Activated T-cell treated with anti-CD3 and anti-CD28 coated beads for 48 hours (primary cell): ENCODE measurements at places on chromosomes 6 and 20.
A peak's percentile ranks its signal among the peaks of the same experiment; 100 is the strongest.

DNA sequence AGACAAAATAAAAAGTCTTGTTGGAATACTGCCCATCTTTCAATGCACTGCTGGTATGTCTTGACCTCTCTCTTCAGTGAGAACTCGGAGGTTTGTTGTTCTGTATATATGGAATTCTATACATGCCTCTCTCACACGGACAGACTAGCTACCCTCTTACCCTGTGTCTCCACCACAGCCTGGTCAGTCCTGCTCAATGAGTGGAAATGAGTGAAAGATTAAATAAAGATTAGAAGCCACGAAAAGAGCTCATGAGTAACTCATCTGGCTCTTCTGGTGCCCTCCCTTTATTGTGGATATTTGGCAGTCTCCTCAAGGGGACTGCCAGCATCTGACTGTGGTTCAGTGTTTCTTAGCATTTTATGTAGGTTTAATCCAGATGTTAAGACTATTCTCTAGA lies 262.8 kb upstream of the MAP3K7 start:
- no peak for DNase-seq

GRCh38 chr20:1390581-1391403 lies 2.1 kb downstream of the FKBP1A start:
- no peak for DNase-seq

DNA sequence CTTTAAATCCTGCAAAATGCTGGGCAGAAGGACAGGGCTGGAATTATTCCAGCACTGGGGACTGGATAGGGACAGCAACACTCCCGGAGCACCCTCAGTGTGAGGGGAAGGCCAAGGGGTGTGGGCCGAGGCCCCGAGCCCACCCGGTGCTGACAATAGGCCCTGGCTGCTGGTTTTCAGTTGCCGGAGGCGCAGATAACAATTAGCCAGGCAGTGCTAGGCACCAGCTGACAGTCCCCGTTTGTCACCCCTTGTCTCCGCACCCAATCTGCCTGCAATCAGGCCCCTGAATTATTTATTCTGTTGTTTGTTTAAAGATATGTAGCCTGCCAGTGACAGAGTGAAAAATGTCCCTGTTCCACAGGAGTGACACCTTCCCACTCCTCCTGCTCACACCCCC lies 120.0 kb downstream of the GRM4 start:
- DNase-seq = no peak

GRCh38 chr6:87407561-87407900 lies 241 bp upstream of the CFAP206 start:
- no peak for DNase-seq

DNA sequence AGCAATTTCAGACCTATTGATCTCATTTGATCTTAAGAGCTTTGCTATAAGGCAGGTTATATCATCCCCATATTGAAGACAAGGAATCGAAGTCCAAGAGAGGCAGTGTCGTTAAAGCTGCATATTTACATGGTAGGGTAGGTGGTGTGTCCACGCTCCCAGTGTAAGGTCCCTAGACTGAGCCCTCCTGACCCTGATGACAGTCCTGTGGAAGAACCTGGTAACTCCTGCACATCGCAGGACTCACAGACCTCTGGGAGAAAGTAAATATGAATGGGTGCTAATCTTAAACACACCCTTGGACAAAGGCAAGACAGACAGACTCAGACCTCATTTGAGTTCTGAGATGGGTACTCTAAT lies 602 bp upstream of the HLA-DPB1 start:
- no peak for DNase-seq

- DNase-seq = no peak
Measured at GRCh38 chr6:701700-702479, 9.0 kb upstream of the EXOC2 start.

- no peak for DNase-seq
Measured at GRCh38 chr6:45477790-45478189, 100.1 kb upstream of the SUPT3H start.

- DNase-seq = no peak
Measured at GRCh38 chr6:42138630-42139619, 3.5 kb downstream of the C6orf132 start.

- peak; percentile 23 for DNase-seq
Measured at GRCh38 chr6:8065519-8065911, 1.3 kb upstream of the BLOC1S5 start.

GRCh38 chr20:42907730-42908129 lies 282.0 kb downstream of the PTPRT start:
- no peak for DNase-seq

- no peak for DNase-seq
Measured at GRCh38 chr6:95815389-95816056, 200.3 kb upstream of the FUT9 start.

- DNase-seq = no peak
Measured at GRCh38 chr6:90220273-90220672, 76.4 kb downstream of the BACH2 start.

- DNase-seq = no peak
Measured at GRCh38 chr20:45503403-45503802, 12.0 kb downstream of the SPINT3 start.

DNA sequence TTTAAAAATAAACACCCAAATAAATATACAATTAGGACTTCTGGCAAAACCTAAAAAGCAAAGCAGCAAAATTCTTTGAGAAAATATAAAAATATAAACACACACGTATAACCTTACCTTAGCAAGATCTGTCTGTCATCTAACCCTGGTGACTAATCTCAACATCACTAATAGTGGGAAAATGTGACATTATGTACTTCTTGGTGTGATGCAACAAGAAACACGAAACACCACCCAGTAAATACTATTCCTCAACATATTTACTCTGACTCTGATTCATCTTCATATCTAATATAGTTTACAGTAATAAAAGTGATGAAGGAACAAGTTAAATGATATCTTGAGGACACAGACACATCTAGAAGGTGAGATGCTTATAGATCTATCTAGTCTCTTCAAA lies 332.6 kb upstream of the MANEA start:
- DNase-seq = no peak

GRCh38 chr20:10513931-10514575 lies 78.9 kb downstream of the SLX4IP start:
- DNase-seq = no peak

DNA sequence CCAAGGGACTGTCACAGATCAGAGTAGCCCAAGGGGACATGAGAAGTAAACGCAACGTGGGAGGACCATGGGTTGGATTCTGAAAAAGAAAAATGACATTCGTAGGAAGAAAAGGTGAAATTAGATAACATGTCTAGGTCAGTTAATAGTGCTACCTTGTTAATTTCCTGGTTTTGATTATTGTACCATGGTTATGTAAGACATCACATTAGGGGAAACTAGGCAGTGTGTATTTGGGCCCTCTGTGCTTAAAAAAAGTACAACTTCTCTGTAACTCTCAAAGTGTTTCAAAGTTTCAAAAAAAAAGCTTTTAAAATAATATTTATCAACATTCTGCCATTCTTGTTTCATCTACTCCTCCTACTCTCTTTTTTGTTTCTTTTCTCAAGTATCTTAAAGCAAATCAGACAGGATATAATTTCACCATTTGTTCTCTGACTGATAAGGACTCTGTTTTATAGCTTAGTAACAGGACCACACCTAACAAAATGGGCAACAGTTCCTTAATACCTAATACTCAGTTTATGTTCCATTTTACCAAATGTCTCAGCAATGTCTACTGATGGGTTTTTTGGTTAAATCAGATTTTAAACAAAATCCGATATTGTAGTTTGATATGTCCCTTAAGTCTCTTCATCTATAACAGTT lies 97.1 kb upstream of the PLCB4 start:
- DNase-seq = no peak

GRCh38 chr6:72943699-72944098 lies 281.6 kb downstream of the KHDC1L start:
- no peak for DNase-seq

DNA sequence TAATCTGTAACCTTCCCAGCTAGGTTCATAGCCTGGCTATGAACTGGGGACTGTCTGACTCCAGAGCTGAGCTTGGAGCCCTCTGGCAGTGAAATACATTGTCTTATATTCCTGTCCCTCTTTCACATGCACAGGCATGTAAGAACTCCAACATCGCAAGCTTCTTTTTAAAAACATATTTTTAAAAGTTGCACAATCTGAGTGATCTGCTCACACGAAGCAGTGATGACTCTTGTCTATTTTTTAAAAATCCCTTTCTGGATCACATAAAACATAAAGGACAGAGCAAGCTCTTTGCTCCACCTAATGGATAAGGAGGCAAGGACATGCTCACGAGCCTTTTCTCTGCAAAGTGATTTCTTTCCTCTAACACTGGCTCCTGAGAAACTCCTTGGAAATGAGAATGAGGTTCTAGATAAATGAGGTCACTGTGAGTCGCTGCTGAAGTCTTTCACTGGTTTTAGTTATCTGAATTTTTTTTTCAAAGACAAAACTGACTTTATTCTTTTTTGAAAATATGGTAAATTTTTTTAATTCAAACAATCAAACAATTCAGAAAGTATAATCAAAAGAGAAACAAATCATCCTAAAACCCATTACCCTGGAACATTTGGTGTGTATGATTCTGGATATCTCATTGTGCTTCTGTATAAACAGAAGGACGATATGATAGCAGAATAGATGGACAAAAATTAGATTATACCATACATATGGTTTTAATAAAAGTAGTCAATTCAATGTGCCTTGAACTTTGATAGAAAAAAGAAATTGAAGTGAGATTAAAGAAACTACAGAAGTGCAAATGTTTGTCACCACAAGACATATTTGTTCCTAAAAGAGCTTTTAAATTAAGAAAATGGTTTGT lies 30.8 kb downstream of the IL20RA start:
- DNase-seq = no peak

DNA sequence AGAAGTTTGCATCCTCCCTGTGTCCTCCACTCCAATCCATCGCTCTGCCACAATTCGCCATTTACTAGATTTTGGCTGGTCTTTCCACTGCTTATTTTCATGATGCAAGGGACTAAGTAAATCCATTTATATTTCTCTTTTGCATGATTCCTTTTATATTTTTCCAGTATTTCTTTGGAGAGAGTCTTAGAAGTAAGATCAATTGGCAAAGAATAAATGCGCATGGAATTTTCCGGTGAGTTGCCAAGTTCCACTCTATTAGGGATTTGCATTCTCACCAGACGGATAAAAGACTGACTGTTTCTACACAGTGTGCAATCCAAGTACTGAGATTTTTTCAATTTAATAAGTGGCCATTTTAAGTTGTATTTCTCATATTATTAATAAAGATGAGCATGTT lies 91.7 kb upstream of the PHACTR3 start:
- DNase-seq = no peak

DNA sequence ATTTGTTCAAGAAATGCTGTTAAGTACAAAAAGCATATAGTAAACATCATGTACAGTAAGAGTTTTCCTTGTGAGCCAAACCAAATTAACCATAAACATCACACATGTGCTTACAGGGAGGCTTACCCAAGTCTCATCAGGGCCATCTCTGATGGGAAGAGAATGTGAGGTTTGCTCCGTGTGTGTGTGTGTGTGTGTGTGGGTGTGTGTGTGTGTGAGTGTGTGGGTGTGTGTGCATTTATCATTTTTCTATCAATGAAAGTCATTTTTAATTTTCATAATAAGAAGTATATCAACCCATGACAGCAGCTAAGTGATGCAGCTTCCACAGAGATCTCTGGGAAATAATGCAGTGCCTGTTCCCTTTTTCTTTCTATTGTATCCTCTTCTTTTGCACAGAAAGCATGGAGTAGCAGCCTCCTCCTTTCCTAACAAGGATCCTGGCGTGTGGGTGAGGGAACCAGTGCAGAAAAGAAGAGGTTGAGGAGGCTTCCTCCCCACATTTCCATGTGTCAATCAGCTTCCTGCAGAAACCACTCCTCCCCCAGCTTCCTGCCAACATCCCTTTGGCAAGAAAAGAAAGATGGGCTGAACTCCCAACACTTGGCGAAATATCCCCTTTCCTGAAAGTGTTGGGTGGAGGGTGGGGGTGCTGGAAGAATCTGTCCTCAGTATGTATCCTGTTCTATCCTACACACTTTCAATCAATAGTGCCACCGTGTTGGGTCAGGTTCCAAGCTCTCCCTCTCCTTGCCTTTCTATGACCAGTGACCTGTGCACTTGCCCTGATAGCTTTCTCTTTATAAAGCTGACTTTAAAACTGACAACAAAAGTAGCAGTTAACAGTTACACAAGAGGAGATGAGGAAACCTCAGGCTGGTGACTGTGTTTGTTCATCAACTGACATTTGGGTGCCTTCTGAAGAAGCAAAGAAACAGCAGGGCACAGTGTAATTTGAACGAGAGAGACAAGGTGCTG lies 251.8 kb upstream of the CITED2 start:
- DNase-seq = no peak

GRCh38 chr6:88494401-88495140 lies 328.4 kb upstream of the CNR1 start:
- no peak for DNase-seq

- no peak for DNase-seq
Measured at GRCh38 chr6:56096946-56097621, 150.3 kb downstream of the COL21A1 start.

DNA sequence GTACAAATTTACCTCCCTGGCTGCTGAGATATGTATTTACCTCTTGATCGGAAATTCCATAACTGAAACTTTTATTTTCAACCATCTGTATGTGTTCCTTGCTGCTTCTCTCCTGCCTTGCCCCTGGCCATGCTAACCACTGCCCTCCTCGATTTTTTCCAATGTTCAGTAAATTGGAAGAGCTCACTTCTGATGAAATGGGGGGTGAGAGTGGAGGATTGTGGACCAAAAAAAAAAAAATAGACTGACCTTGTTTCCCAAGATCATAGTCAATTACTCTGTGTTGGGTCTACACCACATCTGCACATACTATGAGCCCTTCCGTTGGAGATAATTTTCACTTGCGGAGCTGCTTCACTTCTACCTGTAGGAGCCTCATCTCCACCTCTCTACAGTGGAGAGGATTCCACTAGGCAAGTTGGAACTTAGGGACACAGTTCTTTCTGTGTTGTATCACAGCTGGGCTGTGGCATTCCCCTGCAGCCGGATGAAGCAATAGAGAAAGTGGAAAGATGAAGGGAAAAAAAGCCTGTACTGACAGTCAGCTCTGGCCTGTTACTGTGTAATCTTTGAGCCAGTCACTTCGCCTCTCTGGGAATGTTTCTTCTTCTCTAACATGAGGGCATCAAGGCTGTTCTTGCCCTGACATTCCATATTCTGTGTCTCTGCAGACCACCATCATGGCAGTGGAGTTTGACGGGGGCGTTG lies 1.6 kb downstream of the PSMB9 start:
- DNase-seq = no peak

DNA sequence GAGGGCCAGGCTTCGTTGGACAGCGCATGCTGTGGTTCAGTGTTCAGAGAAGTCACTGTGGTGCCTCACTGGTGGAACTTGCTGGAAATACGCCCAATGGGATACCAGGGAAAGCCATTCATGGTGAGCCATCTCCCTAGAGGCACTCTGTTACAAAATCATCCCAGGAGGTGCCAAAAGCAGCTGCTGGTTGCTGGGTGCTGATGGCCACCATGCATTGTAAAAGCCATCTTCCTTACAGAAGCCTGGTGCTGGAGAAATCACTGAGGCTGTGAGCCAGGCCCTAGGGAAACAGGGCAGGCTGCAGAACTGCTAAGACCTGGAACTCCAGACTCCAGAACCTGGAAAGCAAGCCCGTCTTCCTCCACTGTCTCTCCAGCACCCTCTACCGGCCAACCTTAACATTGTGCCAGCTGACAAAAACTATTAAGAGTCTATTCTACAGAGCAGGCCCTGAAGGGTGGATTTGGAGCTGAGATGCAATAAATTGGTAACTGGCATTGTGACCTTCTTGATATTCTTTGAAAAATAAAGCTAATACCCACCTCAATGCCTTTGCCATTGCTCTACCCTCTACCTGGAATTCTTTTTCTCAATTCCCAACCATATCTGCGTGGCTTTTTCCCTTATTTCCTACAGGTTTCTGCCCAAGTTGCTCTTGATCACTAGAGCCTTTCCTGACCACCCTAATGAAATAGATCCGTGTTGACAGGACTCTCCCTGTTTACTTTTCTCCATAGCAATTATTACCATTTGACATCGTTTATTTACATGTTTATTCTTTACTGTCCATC lies 18.5 kb downstream of the SNRPB start:
- peak; percentile 55 for DNase-seq
